Right kidney (tissue), 9 donors: ENCODE measurements at places on chromosomes 12 and 14.

DNA sequence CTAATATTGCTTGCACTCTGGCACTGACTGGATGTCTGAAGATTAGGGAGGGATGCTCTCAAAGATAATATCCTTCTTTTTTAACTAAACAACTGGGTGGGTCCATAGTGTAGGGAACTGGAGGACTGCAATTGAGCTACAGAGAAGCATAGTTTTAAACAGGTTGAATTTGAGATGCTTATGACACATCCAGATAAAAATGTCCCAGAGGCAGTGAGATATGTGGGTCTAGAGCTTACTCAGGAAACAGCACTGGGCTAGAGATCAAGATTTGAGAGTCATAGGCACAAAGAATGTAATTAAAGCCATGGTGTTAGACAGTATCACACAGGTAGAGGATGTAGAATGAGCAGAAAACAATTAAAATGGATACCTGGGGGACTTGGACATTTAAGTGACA lies 198.4 kb downstream of the NELL2 start:
- DNase-seq, result no peak

DNA sequence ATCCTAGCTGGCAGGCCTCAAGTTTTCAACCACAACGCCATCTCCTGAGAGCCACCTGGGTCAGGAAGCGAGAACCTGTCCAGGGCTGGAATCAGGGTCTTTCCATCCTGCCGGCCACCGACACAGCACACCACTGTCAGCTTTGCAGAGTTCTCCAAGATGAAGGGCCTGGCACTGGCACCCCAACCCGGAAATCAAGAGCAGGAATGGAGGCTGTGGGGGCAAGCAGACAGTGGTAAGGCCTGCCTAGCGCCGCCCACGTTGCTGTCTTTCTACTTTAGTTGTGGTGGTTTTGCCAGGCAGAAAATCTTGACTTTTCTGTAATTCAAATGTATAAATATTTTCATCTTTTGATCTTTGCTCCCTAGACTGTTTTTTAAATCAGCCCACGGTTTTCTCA lies 90.7 kb downstream of the ITPK1 start:
- DNase-seq, result no peak

DNA sequence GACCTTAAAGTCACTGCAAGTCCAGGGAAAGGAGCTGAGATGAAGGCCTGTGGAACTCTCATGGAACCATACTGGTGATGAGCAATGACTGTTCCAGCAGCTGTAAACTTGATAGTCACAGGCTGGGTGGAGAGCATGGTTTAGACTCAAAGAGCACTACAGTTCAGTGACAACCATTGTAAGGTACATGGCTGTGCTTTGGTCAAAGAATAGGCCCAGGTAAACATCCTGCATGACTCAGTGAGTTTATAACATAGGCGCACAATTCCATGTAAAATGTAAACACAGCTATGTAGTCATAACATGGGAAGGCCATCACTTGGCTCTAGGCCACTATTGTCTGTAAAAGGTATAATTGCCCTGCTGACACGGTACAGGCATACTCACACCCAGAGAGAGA lies 119.3 kb upstream of the FSCB start:
- DNase-seq, result no peak

DNA sequence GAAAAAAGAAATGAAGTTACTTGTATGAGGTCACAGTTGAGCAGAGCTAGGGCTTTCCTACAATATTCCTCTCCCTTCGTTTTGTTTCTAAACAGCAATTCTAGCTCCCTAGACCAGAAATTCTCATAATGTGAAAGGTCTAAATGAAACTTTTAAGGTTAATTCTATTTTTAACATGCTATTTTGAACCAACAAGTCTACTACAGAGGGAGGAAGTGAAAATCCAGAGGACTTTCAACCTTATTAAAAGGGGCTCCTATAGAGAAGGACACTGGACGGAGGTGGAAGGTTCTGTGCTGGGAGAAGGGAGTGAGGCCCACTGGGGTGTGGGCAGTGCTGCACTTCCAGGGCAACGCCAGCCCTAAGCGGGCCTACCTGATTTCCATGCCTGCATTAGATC lies 13.4 kb downstream of the GSG1 start:
- DNase-seq, result no peak

GRCh38 chr12:115155665-115156645 lies 472.0 kb upstream of the TBX3 start:
- DNase-seq, result no peak

GRCh38 chr14:73695082-73695481 lies 19.1 kb downstream of the PNMA1 start:
- no peak for DNase-seq

- no peak for DNase-seq
These were observed 22.5 kb upstream of the FZD10 start for GRCh38 chr12:130139567-130140421.

- DNase-seq, result no peak
These were observed 99.1 kb upstream of the TMTC1 start for GRCh38 chr12:29882846-29883245.

DNA sequence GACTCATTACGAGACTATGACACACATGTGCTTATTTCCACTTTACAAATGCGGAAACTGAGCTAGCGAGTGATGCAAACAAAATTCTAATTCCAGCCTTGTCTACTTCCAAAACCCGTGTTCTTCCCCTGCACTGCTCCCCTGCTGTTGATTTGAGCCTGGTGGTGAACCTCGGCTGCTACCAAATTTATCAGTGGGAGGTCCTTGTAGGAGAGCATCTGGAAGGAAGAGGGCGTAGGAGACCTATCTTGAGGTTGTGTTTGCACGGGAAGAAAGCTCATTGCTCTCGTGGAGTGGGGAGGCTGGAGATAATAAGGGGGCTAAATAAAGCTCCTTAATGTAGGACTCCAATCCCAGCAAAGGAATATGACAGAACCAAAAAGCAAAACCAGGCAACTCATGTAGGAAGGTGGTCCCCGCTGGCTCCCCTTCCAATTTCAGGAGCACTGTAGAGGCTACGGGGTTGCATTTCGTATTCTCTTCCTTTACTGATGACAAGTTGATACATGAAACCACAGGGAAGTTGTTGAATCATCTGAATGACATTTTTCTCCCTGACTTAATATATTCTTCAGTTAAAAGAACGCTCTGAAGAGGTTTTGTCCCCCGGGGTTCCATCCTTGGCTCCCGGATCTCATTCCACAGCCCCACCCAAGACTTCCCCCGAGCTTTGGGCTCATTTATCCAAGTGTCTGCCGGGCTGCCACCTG lies 52.6 kb downstream of the FZD10 start:
- no peak for DNase-seq

- DNase-seq, result no peak
These were observed at the start of gene GPR65 for GRCh38 chr14:88005050-88005481. GPR65 (plus strand) TSS chr14:88005135; CDS start chr14:88010848, 5,713 bp downstream.

DNA sequence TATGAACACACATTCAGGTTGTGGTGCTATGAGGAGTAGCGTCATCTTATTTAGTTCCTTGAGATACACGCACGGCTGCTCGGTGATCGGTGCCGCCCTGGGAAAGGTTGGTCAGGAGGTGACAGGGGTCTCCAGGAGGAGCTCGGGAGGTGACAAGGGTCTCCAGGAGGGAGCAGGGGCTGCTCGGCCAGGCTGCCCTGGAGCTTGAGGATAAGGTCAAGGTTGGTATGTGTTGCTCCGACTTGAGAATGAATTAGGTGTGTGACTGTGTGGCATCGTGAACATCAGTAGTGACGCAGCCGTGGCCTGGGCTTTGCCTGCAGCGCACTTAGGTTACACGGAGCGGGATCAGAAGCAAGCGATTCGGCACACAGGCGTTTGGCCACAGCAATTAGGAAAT lies 36.2 kb downstream of the CCDC92 start:
- no peak for DNase-seq

DNA sequence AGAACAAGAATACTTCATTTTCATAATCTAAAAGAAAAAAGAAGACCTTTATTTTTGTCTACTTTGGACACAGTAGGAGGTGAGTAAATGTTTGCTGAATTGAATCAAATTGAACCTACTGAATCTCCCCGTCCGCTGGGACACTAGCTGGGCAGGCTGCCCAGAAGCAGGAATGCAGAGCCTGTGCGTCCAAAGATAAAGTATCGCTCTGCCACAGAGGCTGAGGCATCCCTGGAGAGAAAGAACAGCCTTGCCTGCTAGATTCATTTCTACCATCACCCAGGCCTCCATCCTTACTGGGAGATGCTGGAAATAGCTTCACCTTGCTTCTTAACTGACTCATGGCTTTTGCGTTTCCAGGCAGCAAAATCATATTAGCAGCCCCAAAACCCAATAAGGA lies 64.1 kb upstream of the TSPAN11 start:
- no peak for DNase-seq

DNA sequence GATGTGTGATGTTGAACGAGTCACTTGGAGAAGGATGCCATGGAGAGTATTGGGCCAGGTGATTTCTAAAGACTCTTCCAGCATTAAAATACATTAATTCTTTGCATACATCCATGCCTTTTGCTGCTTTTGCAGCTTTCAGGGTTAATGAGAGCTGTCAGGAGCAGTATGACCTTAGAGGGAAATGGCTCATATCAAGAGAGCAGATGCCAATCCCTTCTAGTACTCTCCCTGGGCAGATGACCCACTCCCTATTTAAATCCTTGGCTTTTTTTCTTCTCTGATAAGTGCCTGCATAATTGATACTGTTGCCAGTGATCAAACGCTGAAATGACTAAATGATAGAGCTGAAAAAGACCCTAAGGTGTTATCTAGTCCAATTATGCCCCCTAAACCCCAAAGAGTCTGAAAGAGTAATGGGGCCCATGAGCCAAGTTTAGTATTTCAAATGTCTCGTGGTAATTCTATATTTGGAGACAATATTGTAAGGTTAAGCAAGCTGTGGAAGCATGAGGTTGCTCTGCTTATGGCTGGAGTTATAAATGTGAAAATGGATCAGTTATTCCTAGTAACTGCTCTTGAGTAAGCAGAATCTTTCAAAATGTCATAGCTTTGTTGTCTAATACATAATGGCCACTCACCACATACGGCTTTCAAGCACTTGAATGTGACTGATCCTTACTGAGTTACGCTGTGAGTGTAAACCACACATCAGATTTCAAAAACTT lies 137.3 kb downstream of the ETV6 start:
- DNase-seq, result no peak

DNA sequence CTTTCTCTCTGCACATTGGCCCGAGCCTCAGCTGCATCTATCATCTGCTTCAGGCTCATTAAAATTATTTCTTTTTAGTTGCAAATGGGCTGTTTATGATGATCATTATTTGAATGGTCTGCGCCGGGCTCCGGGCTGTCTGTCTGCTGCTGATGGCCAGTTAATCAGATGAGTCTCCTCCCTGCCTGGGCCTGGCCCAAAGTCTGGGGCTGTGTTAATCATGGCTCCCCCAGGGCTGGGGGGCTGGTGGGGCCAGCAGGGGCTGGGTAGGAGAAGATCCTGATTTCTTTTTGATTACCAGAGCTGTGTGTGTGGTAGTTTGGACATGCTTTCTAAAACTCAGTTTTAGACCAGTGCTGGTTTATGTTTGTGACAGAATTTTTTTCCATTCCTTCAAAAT lies 159.1 kb downstream of the PHETA1 start:
- DNase-seq, result no peak

- DNase-seq, result no peak
These were observed 559.9 kb downstream of the C12orf50 start for GRCh38 chr12:87469295-87469694.

DNA sequence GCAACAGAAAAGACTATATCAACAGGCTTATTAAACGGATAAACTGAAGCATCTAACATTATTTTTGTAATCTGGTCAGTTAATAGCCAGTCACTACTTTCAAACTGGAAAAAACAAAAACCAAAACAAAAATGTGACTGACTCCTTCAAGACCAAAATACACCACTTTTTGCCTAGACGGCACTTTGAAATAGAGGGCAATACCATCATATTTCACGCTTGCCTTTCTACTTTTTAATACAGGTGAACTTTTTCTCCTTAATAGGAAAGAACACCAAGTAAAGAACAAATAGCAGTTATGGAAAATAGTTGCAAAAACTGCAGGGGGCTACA lies 550 bp upstream of the NUP107 start:
- DNase-seq, result no peak

DNA sequence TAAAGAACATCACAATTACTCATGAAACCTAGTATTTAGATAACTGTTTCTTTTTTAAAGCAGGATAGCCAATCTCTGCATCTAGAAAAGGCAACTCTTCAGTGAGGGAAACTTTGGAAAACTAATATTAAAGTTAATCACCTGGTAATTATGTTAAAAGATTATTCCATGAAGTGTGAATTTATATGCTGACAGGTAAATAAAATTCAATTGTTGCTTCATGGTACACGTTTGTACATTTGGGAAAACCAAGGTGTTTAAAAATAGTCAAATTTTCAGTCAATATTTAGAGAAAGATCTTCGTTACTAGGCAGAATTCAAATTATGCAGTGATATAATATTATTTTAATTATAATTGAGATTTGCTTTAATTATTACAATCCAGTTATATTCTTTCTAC lies 100.1 kb upstream of the LRFN5 start:
- DNase-seq, result no peak

DNA sequence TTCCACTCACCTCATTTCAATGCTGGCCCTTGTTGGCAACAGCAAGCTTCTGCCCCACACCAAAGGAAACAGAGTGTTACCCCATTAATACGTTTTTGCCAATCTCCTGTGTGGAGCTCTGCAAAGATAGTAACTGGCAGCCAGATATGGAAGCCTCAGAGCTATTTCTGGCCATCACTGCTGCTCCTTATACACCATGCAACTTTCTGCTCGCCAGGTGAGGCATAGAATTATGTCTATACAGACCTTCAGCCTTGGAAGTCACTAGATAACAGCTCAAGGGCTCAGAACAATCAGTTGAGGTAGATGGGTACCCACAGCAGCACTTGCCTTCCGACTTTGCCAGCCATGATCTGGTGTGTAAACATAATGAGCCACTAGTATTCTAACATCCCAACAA lies 214.8 kb upstream of the ALG10B start:
- no peak for DNase-seq
